ENCODE measurements at places on chromosomes 2 and 18.

- no peak for DNase-seq
Measured at GRCh38 chr2:72004201-72004915, 143.3 kb downstream of the CYP26B1 start.

DNA sequence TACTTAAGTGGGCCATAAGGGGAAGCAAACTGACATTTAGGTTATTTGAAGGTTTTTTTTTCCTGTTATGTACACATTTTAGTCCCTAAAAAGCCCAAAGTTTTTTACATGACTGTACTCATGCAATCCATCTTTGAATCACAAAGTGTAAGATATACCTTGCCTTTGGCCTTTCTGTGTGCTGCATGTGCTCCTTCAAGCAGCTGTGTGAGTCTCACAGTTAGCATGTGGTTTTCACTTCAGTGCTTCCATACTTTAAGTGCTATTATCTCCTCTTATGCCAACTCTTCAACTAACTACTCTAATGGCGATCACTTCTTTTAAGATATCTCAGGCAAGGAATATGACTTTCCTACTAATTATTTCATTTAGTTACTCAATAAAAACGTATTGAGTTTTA is 597.1 kb upstream of the ACVR2A start:
- no peak for DNase-seq

DNA sequence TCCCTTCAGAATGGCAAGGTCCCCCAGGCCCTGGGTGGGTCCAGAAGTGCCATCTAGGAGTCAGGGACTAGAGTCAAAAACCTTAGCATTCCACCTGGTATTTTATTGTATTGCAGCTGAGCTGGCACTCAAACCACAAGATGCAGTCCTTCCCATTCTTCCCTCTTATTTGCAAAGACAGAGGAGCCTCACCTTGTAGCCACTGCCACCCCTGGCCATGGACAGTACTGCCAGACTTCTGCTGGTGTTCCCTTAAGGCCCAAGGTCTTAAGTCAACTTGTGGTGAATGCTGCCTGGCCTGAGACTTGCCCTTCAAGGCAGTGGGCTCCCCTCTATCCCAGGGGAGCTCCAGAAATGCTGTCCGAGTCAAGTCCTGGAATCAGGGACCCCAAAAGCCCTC is 6.9 kb downstream of the UGT1A10 start:
- DNase-seq: no peak

GRCh38 chr2:129708221-129708967 is 271.1 kb upstream of the RAB6C start:
- no peak for DNase-seq

DNA sequence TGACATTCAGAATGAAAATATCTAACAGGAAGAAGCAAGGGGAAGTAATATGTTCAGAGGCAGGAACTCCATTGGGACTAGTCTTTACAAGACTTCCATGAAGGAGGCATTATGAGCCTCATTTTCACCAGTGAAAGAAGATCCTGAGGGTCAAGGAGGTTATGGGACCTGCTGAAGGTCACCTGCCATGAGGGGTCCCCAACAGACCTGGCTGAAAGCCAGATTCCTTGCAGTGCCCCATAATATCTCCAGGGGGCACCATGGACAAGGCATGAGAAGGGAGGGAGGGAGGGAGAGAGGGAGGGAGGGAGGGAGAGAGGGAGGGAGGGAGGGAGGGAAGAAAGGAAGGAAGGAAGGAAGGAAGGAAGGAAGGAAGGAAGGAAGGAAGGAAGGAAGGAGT is 27.9 kb downstream of the XDH start:
- DNase-seq: no peak

DNA sequence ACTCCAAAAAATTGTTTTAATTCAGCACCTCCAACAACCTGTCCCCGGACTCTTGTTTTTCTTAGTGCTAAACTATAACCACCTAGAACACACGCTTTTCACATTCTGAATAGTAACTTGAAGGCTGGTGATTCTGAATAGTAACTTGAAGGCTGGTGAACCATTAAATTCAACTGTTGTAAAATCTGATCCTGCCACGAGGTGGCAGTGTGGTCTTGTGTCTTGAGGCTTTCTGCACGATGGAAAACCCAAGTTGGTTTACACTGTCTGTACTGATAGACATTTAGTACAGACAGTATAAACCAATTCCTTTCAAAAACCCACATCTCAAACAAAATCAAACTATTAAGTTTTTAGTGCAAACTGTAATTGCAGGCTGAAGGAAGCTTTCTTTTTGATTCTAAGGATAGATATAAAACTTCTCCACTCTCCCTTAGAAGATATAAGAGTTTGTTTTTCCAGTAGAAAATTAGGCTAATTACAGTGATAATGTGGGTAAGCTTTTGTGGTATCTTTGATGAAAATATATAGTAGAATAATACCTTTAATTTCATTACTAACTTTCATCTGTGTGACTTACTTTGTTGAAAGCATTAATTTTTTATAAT is 57.6 kb downstream of the VAPA start:
- DNase-seq: peak; percentile 57

DNA sequence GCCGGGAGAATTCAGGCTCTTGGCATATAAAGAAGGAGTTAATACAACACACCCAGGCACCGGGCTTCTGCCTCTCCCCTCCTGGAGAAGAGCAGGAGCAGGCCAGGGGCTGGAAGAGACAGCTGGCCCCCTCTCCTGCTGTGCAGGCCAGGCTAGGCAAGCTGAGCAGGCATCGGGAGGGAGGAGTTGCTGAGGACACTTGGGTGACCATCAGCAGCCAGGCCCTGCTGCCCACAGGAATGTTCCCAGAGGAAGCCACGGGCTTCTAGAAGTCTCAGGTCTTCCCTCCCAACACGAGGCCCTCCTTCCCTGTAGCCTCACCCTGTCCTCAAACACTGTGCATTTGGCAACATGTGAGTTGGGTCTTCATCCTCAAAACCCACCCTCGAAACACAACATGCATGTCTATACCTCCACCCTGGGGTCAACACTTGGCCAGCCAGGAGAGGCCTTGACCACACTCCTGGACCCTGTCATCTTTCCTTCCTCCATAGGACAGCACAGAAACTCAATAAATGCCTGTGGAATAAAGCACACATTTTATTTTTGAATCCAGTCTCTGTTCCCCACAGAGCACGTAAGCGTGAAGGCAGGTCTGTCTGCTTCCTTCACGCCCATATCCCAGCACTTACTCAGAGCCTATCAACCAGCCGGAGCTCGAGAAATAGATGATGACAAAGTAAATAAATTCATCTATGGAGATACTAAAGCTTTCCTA is 433.8 kb upstream of the ID2 start:
- no peak for DNase-seq

DNA sequence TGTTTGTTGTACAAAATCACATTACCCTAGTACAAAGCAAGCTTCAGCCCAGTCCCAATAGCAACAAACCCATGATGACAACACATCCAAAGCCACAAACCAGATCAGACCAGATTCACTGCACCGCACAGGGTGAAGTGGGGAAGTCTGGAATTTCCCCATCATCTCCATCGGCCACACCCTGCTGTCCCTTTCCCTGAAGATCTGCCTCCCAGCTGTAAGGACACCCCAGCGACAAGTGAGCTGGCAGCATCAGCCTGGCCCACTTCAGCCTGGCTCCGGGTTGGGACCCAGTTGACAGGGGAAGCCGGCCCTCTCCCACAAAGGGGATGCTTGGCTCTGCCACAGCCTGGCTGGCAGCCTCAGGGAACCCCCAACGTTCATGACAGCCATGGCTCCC is 207.6 kb downstream of the MGAT5 start:
- DNase-seq: no peak

DNA sequence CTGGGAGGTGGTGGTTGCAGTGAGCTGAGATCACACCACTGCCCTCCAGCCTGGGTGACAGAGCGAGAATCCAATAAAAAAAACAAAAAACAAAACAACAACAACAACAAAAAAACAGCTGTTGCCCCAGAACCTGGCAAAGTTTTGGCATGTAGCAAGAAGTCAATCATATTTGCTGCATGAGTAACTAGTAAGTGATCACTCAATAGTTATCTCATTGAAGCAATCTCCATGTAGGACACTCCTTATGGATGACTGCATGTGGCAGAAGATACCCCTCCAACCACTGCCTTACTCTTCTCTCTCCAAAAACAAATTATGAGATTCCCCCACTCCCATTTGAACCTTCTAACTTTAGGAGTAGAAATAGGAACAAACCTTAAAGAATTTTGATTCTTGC is 113.7 kb downstream of the TTC27 start:
- no peak for DNase-seq

DNA sequence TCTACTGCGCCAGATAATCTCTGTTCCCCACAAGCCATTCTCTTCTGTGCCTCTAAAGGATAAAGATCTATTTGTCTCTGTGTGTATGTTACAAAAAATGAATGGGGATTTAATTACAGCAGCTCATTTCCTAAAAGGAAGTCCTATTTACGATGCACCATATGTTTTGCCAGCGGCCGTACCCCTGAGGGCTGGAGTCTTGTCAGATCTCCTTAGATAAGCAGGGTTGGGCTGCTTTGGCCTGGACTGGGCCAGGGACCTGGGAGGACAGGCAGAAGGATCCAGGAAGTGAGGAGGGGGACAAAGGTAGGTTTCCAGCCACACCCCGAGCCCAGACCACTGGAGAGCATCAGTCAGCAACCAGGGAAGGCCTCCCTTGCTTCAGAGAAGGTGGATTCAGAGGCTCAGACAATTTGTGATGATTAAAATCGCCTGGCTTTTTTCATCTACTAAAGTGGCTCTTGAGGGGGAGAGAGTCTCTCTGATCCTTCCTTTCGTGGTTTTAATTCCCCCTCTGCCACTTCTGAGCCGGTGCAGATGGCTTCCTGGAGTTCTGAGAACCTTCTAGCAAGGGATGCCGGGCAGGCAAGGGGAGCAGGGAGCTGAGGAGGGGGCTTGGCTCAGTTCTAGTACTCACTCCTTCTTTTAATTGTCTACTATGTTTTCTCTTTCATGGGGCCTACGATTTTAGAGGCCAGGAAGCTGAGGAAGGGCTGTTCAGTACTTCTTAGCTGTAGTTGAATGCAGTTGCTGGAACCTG is 42.1 kb downstream of the MYCN start:
- no peak for DNase-seq

GRCh38 chr2:96625571-96626552 is 12.2 kb downstream of the KANSL3 start:
- no peak for DNase-seq

DNA sequence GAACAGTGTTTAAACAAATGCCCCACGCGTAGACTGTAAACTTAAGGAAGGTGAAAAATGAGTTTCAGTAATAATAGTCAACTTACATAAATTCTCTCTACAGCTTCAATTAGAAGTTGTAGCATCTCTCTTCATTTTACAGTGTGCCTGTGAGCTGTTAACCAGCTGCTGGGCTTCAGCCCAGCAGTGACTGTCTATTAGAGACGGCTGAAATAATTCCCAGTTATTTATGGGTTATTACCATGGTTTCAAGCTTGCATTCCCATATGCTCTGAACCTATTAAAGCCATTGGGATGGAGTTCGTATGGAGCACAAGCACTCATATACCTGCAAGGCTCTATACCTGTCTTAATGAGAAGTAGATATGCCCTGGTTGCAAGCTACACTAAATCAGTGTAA is 501.1 kb downstream of the CNTNAP5 start:
- no peak for DNase-seq

DNA sequence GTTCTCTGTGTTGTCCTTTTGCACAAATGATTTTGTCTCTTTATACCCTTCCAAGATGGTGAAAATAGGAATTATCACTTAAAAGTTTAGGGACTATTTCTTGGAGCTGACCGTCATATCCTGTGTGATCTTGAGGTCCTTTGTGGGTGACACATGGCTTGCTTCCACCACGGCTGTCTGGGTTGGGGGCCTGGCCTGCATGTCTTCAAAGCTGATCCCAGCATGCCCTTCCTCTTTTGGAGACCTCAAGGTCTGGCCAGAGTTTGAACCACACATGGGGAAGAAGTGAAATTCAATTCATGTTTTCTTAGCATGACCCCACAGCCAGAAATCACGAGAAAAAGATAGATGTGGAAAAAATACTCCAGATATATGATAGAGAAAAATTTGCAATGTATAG is 14.0 kb downstream of the SFTPB start:
- DNase-seq: no peak

DNA sequence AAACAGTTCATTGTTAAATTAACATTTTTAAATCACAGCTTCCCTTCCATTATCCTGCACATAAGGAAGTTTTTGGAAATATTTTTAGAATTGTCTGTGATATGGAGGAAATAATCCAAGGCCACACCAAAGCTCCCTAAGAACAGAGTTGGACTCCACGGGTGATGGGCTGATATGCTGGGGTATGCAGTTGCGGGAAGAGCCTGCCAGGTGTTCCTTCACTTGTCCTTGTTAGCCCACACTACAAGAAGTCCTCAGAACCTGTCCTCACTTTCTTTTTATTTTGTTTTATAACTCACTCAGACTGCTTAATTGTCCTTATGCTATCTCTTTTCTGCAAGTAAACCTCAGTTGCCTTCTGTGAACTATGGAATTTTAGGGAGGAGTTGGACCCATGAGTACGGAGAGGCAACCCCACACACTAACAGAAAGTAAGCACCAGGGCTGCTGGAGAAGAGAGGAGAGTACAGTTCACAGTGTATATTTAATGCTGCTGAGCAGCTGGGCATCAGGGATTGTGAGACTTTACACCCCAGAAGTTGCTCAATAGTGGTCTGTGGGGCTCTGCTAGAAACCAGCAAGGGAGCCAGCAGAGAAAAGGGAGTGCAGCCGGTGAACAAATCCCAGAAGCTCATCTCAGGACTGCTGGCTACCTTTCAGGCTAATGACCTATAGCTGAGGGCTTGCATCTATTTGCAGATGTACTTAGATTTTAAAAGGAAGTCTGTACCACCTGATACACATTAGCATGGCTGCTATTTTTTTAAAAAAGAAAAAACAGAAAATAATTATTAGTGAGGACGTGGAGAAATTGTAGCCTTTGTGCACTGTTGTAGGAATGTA is 280.1 kb upstream of the STON1 start:
- DNase-seq: no peak

DNA sequence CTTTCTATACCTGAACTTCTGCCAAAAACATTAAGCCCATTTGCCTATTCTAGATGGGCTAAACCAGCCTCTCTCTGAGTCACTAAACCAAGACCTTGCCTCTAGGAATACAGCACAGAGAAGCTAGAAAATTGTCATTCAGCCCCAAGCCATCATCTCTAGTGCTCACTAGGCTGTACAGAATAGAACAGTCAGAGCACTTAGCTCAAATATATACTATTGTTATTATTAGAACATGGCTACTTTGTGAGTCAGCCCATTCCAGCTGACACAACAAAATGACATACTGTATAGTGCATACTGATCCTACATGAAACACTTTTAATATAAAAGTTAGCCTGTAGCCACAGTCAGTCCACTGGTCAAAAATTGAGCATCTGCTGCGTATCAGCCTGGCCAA is 418.8 kb downstream of the NRXN1 start:
- DNase-seq: no peak

- DNase-seq: no peak
Measured at GRCh38 chr2:47222826-47223554, 67.9 kb upstream of the STPG4 start.

- DNase-seq: no peak
Measured at GRCh38 chr2:1656961-1657841, 87.1 kb downstream of the PXDN start.

GRCh38 chr2:172893671-172894070 is 158.0 kb downstream of the RAPGEF4 start:
- DNase-seq: no peak

GRCh38 chr2:148065936-148066335 is 45.0 kb downstream of the MBD5 start:
- DNase-seq: no peak

- no peak for DNase-seq
Measured at GRCh38 chr18:31667185-31667584, 17.2 kb downstream of the B4GALT6 start.

GRCh38 chr2:229675569-229675968 is 38.8 kb downstream of the DNER start:
- DNase-seq: no peak

- DNase-seq: no peak
Measured at GRCh38 chr2:100929147-100929546, 72.9 kb upstream of the RPL31 start.

All from stimulated activated CD4-positive, alpha-beta T cell treated with anti-CD3 and anti-CD28 coated beads, Interleukin-4, amount 100 ng/mL, for 1 hour (primary cell).